Activated CD4-positive, alpha-beta memory T cell treated with anti-CD3 and anti-CD28 coated beads for 36 hours (primary cell): ENCODE measurements at places on chromosomes 3 and 15.
A peak's percentile ranks its signal among the peaks of the same experiment; 100 is the strongest.

DNA sequence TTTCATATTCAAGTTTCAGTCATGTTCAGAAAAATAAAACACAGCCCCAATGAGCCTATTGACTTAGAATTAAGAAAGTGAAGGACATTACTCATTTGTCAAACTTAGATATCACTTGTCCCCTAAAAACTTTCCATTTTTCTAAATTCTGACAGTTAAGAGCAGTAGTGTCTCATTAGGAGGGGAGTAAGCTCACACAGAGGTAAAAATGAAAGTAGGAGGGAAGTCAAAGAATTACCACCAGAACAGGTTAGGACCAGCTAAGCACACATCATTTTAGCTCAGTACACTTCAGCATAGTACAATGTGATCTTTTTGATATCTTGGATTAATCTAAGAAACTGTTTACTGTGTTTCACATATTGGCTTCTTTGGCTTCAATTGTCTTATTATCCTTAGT lies 64.3 kb downstream of the OSTN start:
- no peak for DNase-seq

GRCh38 chr3:10623578-10624275 lies 118.3 kb upstream of the ATP2B2 start:
- no peak for DNase-seq

- peak; percentile 81 for DNase-seq
Observed at GRCh38 chr15:31338879-31339557, 12.4 kb downstream of the KLF13 start.

DNA sequence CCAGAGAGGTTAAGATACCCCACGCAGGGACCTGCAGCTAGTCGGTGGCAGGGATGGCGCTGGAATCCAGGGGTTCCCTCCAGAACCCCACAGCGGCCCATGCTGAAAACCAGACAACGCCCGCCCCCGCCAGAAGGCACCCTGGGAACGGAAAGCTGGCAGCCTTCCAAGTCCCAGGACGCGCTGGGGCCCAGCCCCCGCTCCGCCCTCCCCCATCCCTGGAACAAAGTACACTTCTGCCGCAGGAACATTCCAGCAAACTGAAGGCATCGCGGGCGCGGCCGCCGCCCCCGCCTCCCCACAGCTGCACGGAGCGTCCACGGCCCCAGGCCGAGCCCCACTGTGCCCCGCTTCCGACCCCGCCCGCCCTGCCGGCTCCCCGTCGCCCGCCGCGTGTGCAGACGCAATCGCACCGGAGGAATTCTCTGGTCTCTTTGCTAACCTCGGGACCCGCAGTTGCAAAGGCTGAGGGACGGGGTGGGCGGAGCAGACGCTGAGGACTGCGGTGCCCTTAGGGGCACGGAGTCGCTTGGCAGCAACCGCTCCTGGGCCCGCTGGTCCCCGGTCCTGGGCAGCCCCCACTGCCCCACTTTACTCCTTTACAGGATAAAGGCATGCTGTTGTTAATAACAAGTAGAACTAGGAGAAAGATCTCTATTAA lies 44.8 kb upstream of the RNU6-1 start:
- DNase-seq, result peak; percentile 65

DNA sequence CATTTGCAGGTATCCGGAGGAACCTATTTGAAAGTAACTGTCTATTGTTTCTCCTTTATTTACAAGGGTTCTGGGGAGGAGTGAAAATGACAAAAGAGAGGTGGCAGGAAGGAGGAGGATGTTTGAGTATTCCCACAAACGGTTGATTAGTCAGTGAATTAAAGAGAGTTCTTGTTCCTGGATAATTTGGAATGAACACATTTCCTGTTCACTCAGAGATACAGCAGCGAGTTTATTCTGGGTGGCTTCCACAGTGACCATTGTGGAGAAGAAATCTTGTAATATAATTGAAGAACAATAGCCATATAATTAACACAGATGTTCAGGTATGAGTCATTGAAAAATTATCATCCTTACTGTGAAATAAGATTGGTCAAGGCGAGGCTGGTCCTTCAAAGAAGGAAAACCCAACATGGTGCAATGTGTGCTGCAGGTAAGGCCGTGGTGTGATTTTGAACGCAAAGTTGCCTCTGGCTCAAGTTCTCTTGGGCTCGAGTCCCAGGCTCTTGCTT lies 77.3 kb downstream of the NFKBIZ start:
- DNase-seq, result no peak

GRCh38 chr3:125410922-125411321 lies 35.8 kb upstream of the ZNF148 start:
- no peak for DNase-seq

GRCh38 chr3:81268526-81268925 lies 492.9 kb downstream of the GBE1 start:
- DNase-seq, result no peak

GRCh38 chr15:47506329-47507100 lies 210.8 kb upstream of the SEMA6D start:
- no peak for DNase-seq

DNA sequence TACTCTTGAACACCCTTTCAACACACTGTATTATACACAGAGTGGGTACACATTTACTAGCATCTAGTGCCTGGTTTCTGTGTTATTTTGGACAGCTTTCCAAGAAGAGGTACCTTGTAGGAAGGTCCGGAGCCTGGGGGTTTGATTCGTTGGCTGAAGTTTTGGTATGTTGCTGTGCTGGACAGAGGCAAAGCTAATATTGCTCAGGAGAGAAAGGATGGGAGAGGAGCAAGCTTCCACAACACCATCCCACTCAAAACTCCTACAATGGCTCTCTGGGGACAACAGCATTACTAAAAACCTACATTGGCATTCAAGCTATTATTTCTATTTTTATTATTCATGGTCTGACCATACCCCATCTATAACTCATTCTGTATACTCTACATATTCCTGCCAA lies 1.1 kb upstream of the LYSMD2 start:
- no peak for DNase-seq
